ENCODE measurements at places on chromosomes 12 and 14.

DNA sequence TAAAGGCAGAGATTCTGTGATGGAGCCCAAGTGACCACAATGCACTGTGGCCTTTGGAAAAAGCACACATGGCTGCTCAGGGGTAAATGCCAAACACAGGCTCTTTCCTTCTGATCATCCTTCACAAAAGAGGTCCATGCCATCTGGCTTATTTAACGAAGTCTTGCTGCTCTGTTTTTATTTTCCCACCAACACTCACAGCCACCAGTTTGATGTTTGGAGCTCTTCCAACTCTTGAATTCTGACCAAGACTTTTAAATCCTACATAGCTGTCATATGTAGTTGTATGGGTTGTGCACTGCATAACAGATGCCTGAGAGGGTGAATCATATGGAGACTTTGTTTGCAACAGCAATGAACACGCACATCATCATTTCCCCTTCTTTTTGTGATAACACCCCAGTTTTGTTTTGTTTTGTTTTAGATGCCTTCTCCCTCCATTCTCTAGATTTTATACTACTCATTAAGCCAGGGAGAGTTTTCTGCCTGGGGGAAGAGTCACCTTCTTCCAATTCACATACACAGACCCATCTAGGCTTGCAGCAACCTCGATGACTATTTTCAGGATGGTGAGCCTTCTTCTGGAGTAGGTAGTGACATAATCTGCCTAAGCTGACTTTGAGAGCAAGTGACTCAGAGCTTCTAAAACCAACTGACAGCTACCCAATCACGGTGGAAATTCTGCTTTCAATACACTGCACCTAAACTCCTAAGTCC, 145.2 kb upstream of the WSCD2 start:
- no peak for DNase-seq

GRCh38 chr14:68363466-68363842, 429.4 kb downstream of the ZFP36L1 start:
- DNase-seq, result no peak

- DNase-seq, result no peak
Measured at GRCh38 chr14:34237081-34237480, 225.0 kb downstream of the SPTSSA start.

GRCh38 chr12:13099844-13100604, 3.4 kb downstream of the GSG1 start:
- DNase-seq, result no peak

DNA sequence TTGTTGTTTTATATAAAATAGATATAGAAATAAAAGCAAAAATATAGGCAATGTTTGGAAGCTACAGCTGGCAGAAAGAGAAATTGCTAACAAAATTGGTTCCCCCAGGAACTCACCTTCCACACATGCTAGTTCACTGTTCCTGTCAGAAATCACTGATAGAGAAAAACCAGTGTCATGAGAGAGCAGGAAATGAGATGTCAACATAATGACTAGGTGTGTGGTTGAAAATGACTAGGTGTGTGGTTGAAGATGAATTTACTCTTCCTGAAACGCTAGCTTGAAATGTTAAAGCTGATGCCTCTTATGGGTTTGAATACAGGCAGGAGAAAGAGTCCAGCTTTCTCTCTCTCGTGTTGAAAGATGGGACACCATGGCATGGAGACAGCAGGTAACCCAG, 216.3 kb downstream of the C12orf42 start:
- no peak for DNase-seq
